ENCODE measurements at places on chromosomes 11 and 22. TPM values are rescaled to one million over a fixed set of nuclear protein-coding genes. Genes with fewer than 3 reads are reported as not detected.

Gene CREB3L1
- total RNA-seq = 8.4 TPM

Gene PLAAT4
- total RNA-seq = 13.0 TPM

Gene SOX10
- not detected for total RNA-seq

Gene ART1
- not detected for total RNA-seq

Gene KRTAP5-4
- not detected for total RNA-seq

Gene SLC22A8
- total RNA-seq = not detected

Gene FAM181B
- 0.19 TPM for total RNA-seq

Gene MAJIN
- not detected for total RNA-seq

Gene DDIAS
- total RNA-seq = 1.7 TPM

Gene GGTLC3
- total RNA-seq = not detected
